ENCODE measurements at places on chromosomes 11 and 22.

DNA sequence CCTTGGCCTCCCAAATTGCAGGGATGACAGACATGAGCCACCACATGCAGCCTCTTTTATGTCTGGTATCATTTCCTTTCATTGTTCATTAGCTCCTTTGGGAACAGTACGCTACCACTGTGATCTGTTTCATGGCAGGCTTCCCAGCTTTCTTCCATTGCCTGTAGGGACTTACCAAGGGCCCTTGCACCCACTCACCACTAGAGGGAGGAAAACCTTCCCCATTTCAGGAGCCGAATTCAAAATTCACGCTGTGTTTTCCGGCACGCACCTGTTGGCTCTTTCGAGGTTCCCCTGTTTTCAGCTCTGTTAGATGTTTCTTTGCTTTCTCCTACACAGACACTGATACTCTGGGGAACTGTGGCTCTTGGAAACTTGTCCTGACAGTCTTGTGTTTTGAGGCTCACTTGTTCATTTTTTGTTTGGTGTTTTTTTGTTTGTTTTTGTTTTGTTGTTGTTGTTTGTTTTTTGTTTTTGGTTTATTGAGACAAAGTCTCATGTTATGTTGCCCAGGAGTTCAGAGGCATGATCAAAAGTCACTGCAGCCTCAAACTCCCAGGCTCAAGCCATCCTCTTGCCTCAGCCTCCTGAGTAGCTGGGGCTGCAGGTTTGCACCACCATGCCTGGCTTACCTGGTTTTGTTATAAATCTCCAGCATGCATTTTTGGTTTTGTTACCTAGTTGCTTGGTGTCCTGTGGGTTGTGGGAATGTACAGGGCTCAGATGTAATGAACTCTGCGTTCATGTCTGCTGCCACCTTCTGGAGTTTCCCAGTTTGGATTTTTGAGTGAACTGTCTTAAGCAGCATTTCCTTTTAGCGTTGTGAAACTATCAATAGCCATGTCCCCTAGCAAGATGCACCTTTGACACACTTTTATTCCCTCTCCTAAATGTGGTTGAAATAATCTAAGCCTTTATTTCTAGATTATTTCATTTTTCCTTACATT is 2.3 kb downstream of the KRTAP5-11 start:
- peak; percentile 39 for DNase-seq

DNA sequence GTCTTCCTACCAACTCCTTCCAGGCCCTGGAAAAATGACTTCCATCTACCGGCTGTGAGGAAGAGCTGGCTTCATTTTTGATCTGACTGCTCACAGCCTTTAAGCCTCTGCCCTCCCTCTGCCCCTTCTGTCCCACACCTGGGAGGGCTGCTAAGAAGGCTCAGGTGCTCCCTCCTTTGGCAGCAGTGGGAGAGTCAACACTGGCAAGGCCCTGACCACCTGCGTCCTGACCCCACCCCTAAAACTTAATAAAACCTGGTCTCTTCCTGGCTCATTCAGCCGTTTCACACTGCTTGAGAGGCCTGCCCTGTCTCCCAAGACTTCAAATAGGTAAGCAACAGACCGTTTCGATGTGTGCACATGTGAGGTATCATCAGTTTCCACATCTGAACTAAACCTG is 52.1 kb upstream of the NFRKB start:
- DNase-seq, result no peak

DNA sequence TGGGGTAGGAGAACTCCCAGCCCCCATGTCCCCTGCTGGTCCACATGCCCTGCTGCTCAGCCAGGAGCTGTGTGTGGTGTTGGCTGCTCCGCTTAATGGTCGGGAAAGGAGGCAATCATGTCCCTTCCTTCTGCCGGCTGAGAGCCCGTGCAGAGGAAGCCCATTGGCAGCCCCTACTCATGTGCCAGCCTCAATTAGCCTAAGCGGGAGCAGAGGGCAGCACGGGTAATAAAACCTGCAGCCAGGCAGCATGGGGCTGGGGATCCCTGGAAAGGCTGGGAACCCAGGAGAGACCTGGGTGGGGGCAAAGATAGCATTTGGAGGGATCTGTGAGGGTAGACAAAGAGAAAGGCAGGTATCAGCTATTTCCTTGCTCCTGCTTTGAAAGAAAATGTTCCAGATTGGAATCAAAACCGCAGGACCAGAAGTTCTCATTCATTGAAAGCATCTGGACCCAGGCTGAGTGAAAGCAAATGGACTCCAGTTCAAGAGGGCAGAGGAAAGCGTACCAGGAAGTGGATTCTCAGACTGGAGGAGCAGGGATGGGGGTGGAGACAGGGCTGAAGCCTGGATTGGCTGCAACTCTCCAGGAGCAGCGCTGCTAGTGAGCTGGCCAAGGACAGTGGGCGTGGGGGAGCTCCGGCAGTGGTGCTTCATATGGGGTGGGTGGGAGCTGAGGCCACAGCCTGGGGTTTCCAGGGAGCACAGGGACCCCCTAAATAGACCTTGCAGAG is 103.4 kb upstream of the NECTIN1 start:
- DNase-seq, result no peak

- DNase-seq, result no peak
Observed at GRCh38 chr11:27646051-27646818, 54.0 kb downstream of the BDNF start.

- DNase-seq, result no peak
Observed at GRCh38 chr11:106105986-106106385, 28.5 kb downstream of the AASDHPPT start.

DNA sequence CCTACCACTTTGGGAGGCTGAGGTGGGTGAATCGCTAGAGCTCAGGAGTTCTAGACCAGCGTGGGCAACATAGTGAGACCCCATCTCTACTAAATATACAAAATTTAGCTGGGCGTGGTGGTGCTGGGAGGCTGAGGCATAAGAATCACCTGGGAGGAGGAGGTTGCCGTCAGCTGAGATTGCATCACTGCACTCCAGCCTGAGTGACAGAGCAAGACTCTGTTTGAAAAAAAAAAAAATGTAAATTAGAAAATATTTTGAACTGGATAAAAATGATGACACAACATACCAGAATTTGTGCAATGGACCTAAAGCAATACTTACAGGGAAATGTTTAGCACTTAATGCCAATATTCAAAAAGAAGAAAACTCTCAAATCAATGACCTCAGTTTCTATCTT is 46.4 kb downstream of the ATG16L2 start:
- DNase-seq, result no peak

- DNase-seq, result peak; percentile 74
Observed at GRCh38 chr11:65427691-65428577, 5.3 kb downstream of the NEAT1 start.

- DNase-seq, result no peak
Observed at GRCh38 chr11:64566915-64567891, 23.8 kb upstream of the SLC22A12 start.

GRCh38 chr22:35341090-35341874 is 39.6 kb upstream of the HMOX1 start:
- no peak for DNase-seq

- DNase-seq, result no peak
Observed at GRCh38 chr11:119572481-119573424, 149.8 kb upstream of the THY1 start.

DNA sequence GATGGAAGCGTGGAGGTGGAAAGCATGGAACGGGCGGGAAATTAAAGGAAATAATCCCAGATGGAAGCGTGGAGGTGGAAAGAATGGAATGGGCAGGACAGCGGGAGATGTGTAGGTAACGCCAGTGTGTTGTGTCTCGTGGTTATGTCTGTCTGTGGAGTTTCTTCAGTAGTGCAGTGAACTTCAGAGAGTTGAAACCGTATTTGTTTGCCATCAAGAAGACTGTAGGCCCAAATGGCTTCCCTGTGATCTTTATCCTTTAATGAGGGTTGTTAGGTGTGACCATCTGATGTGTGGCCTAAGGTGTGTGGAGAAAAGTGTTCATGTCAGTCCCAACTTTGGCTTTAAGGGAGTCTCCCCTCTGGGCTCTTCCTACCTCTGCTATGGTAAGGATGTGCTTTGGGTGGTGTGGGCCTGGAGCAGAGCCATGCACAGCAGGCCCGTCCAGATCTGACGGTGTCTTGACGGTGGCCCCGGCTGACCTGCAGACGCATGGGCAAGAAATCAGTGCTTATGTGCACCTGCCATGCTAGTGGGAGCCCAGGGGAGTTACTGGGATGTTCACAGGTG is 39.6 kb downstream of the AP2A2 start:
- no peak for DNase-seq

DNA sequence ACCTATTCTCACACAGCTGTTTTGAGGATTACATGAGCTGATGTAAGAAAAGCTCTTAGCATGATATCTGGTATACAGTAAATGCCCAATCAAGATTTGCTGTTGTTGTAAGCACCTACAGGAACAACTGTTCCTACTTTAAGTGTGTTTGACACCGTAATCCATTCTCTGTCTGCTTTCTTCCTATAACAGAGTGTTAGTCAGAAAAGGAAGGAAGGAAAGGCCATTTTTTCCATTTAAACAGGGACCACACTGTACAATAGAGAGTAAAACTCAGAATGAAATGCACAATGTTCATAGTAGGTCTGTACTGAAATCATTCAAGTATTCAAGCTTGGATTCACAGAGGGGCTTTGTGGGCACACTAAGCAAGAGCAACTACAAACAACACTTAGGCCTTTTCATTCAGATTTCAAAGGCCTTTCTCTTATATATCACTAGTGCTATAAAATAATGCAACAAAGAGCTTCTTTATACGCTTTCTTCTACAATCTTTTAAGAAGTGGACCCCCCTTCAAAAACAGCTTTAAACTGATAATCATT is 21.5 kb downstream of the MTCH2 start:
- no peak for DNase-seq

GRCh38 chr11:86069408-86070101 is 671 bp upstream of the PICALM start:
- DNase-seq, result peak; percentile 94

GRCh38 chr11:23769214-23769613 is 727.6 kb upstream of the LUZP2 start:
- no peak for DNase-seq

GRCh38 chr22:37409459-37410050 is 17.7 kb downstream of the ELFN2 start:
- DNase-seq, result no peak

GRCh38 chr11:57487920-57488659 is 27.4 kb downstream of the SLC43A1 start:
- no peak for DNase-seq

DNA sequence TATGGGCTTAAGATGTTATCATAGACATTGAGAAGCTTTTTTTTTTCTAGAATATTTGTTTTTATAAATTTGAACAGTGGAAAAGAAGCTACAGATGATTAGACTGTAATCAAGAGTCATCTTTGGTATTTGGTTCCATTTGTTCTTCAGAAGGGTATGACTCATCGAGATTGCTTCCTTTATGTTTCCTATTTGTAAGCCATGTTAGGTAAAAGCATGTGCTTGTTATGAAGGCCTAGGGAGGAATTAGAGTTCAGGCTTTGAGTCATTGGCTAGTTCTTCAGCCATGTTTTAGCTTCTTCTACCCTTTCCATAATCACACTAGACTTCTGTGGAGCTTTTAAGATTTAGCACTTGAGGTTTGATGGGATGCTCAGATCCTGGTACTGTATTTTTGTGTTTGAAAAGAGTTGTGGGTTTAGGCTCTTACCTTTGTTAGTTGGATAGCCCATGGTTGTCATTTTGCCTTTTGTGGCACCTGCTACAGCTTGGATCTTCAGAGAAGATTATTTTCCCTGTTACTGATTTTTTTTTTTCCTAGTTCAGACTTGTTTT is 44.3 kb downstream of the POLD3 start:
- peak; percentile 74 for DNase-seq

DNA sequence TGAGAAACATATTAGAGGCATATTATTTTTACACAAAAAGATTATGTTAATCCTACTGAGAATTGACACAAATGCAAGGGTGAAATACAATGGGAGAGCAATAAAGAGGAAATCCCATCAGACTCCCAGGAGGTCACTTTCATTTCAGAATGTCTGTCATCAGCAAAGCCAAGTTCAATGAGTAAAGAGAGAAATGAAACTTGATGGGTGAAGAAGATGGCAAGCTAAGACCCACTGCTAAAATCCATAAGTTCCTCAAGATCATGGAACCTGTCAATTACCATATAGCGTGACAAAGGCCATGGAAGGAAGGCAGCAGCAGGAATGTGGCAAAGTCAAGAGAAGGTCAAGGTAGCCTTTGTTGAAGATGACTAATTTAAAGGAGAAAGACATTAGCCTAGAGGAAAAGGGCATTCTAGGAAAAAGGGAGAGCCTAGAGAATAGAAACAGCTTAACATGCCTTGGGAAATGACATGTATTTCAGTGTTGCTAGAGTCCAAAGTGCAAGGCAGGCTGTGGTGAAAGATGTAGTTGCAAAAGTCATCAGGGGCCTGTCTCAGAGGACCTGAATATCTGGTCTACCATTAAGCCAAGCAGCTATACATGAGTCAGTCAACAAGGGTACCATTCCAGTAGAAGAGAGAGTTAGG is 43.1 kb downstream of the FAM168A start:
- peak; percentile 78 for DNase-seq

DNA sequence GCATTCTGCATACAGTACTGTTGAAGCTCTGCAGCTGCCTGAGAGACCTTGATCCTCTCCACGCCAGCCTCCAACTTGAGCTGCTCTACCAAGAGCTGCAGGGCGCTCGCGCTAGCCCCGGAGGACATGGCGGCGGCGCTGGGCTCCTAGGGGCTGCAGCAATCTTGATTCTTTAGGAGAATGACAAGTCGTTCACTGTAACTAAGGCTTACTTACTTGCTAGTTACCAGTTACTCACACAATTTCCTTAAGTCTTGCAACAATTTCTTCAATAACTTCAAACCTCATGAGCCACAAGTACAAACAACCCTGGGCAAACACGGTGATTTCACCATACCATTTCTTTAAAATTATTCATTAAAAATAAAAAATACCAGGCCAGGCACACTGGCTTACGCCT is 21.9 kb downstream of the SBF2 start:
- DNase-seq, result no peak

DNA sequence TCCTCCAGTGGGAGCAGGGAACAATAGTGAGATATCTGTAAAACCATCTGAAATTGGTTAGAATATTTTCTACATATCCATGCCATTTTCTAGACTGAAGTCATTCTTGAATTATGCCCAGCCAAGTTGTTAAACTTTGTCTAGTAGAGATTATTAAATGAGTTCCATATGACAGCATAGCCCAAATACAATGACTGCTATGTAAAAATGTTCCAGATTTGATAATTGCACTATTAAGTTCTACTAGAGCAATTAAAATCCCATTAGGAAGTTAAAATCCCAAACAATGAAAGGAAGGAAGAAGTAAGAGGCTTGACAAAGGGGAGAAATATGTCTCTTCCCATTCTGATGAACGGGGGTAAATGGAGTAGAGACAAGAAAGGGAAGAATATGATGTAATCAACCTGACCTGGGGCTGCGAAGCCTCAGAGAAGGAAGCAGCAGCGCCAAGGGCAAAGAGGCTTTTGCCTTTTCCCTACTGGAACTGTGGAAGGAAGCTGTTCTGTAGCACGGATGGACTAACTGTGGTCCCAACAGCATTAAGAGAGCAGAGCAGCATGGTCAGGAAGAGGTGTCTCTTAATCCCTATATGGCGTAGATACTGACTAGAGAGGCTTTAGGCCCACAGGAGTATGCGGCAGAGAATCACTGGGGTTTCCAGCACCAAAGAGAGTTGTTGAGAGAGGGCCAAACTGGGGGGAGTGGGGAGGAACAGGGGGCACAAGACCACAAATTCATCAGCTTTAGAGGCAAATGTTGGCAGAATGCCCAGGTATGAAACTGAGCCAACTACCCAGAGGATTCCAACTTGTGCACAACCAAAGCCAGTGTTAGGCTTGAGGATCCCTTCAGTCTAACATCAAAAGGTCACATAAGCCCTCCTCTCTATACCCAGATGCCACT is 26.7 kb downstream of the RRP8 start:
- DNase-seq, result peak; percentile 3
